Endodermal cell (in vitro differentiated cells): ENCODE measurements at places on chromosomes 1 and 21.

- DNase-seq: no peak
Measured at GRCh38 chr1:240312872-240313271, 221.2 kb downstream of the FMN2 start.

DNA sequence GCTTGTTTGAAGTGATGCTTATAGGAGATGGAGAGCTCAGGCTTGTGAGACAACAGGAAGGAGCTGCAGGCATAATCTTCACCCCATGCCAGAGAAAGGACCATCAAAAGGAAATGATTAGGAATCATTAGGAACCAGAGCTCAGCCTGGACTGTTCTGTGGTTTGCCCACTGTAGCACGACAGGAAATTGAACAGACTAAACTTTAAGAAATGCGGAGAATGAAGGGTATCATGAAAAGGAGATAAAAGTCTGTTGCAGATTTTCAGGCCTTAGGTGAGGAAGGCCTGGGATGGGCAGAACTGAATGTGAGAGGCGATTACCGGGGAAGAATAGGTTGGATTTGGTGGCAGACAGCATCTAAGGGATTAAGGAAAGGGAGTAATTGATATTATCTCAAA is 292.0 kb upstream of the PLXNA2 start:
- DNase-seq: peak; percentile 44

DNA sequence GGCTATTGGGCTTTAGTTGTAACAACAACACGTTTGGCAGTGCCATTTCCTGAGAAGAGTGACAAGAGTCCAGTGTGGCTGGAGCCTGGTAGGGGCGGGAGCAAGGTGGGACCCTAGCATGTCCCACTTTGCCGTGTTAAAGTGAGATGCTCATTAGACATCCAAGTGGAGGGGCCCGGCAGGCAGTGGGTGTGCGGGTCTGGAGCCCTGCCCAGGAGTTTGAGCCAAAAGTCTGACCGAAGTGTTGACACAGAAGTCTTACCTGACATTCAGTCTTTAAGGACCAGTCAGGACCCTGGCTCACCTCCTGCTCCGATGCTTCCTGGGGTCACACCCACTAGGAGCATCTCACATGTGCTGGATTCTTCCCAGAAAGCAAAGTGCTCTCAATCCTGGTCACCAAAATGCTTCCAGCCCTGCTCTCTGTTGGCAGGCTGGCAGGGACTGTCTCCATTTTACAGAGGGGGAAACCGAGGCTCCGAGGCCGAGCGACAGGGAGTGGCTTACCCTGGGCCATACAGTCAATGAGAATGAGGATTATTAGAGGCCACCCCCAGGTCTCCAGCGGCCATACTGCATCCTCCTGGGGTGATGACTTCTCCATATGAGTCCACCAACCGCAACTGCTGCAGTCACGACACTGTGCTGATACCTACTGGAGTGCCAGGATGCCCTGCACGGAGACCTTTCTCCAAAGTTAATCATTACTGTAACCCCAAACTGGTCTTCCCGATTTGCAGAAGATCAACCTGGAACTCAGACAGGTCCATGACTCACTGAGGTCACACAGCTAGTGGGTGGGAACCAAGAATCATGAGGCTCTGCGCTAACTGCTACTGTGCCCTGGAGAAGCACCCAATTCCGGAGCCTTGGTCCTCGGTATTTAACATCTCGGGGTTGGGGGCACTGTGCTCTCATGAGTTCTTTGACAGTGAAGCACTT is 112.7 kb downstream of the PRDM2 start:
- no peak for DNase-seq

- no peak for DNase-seq
Measured at GRCh38 chr1:154753426-154753825, 116.7 kb downstream of the KCNN3 start.

- no peak for DNase-seq
Measured at GRCh38 chr1:117753232-117753631, 147.4 kb downstream of the TENT5C start.
